ENCODE measurements at places on chromosomes 16 and 17.

- DNase-seq, result no peak
Measured at GRCh38 chr17:55285340-55286301, 20.9 kb downstream of the HLF start.

DNA sequence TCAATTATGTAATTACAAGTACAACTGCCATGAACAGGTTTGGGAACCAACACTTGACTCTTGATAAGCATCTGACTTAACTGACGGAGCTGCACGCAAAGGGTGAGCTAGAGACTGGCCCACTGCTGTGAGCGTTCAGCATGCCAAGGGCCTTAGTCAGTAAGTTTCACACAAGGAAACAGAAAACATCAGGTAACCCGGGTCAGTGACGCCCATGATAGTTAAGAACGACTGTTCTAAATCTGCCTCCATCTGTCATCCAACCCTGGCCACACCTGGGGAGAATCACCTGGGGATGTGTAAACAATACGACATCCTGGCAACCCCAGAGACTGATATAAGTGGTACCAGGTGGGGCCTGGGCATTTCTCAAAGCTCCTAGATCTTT lies 12.3 kb downstream of the SMIM5 start:
- DNase-seq, result no peak

GRCh38 chr16:52707676-52708337 lies 160.9 kb upstream of the TOX3 start:
- DNase-seq, result no peak

DNA sequence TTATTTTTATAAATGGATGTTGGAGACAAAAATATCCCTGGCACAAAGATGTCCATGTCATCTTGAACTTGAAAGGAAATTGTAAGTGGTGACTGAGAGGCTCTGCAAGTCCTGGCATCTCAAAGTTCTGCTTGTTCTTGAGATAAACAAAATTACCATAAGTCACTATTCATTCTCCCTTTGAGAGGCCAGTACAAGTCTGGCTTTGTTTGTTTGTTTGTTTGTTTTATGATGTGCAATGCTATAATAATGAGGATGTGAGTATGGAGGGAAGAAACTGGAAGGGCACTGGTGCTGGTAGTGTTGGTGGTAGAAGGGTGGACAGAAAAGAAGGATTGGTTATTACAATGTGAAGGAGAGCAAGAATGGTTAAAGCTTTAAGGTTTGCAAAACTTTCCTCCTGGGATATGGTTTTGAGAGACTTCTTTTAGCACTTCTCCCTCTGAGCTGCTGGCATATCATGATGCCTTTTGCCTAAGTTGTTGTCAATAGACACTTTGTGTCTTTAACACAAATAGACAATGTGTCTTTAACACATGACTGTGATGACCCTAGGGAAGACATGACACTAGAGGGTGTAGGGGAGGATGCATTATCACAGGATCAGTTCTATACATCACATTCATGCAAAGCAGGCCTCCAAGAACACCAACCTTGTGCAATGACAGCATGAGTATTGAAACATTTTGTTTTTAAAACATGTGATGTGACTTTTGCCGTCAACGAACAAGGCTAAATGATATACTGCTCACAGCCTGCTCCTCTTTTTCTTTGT lies 880.5 kb upstream of the GOT2 start:
- no peak for DNase-seq

GRCh38 chr16:87180069-87180468 lies 137.1 kb downstream of the C16orf95 start:
- no peak for DNase-seq

- no peak for DNase-seq
Measured at GRCh38 chr16:11627822-11628457, 40.3 kb upstream of the SNN start.

DNA sequence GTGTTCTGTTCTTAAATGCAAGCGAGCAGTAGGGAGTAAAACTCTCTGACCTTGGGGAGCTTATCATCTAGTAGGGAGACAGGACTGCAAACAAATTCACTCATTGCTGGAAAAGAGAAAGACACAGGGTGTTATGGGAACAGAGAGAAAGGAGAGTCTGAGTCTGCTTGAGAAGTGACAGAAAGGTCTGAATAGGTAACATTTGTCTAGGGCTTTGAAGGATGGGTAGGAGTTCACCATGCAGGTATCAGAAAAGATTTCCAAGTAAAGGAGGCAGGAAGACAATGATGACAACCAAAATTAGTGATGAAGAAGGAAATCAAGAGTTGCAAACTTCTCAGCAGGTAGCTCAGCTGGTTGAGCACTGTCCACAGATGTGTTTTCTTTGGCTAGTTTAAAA lies 93.6 kb upstream of the GPR139 start:
- no peak for DNase-seq

DNA sequence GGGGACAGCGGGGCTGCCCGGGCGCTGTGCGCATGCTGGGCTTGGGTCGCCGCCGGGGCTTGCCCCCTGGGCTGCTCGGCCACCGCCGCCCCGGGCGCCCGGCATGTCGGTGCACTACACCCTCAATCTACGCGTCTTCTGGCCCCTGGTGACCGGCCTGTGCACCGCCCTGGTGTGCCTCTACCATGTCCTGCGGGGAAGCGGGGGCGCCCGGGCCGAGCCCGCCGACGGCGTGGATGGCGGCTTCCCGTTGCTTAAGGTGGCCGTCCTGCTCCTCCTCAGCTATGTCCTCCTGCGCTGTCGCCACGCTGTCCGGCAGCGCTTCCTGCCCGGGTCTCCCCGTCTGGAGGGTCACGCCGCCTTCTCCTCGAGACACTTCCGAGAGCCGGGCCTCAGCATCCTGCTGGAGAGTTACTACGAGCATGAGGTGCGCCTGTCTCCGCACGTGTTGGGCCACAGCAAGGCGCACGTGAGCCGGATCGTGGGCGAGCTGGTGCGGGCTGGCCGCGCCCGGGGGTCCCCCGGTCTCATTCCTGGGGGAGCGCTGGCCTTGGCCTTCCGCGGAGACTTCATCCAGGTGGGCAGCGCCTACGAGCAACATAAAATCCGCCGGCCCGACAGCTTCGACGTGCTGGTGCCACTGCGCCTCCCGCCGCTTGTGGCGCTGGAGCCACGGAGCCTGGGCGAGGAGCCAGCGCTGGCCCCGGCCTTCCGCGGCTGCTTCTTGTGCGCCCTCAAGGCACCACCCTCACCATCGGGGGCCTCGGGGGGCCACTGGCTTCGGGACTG lies 789 bp downstream of the ITPRIPL2 start:
- DNase-seq, result peak; percentile 27

All from HEK293T (cell line).